CD8-positive, alpha-beta T cell (primary cell): ENCODE measurements at places on chromosomes 2 and 18.

DNA sequence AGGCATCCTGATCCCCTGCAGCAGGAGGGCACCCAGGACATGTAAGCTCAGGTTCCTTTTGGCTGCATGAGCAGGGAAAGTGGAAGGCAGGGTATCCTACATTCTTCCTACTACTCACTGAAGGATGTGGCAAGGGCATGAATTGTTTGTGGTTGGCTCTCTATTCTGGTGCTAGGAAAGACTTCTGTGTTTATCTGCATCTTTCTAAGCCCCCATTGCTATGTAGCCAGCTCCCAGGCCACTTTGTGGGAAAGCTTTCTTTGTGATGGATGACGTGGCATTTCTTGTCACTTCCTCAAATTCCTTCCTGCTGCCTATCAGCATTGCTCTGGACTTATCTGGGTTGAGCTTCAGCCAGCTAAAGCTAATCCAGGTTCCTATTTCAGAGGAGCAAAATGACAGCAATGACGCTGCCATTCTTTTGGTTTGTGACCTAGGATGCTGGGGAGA, 46.2 kb downstream of the MEIS1 start:
- no peak for DNase-seq

- DNase-seq = no peak
These were observed 10.7 kb upstream of the CASP10 start for GRCh38 chr2:201172279-201172678.

DNA sequence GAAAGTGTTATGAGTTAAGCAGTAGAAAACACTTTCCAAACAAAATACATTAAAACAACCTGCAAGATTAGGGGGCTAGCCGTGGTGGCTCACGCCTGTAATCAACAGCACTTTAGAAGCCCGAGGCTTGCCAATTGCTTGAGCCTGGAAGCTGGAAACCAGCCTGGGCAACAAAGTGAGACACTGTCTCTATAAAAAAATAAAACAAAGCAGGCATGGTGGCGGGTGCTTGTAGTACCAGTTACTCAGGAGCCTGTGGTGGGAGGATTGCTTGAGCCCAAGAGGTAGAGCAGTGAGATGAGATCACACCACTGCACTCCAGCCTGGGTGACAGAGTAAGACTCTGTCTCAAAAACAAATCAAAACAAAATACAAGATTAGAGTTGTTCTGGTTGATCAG, 208.3 kb downstream of the ERBB4 start:
- no peak for DNase-seq

GRCh38 chr2:16775899-16776231, 110.2 kb upstream of the CYRIA start:
- DNase-seq = no peak
